ENCODE measurements at places on chromosomes 7 and 10. TPM values are rescaled to one million over a fixed set of nuclear protein-coding genes. Genes with fewer than 3 reads are reported as not detected.

The TAS2R41 gene
- not detected for total RNA-seq

The C10orf62 gene
- total RNA-seq: 0.50 TPM

The ZNF518A gene
- 17.9 TPM for total RNA-seq

GRCh38 chr7:67823345-67823744 is 826.7 kb downstream of the TYW1 start:
- DNase-seq: no peak

The DOCK4 gene
- total RNA-seq: 20.3 TPM

- DNase-seq: no peak
Observed at GRCh38 chr7:16061630-16062029, 359.7 kb downstream of the CRPPA start.

GRCh38 chr10:2202401-2202800 is 465.1 kb upstream of the ADARB2 start:
- DNase-seq: no peak

GRCh38 chr10:60611291-60611747 is 167.0 kb upstream of the CDK1 start:
- DNase-seq: no peak

GRCh38 chr7:41219276-41219675 is 483.6 kb downstream of the INHBA start:
- no peak for DNase-seq

- DNase-seq: no peak
Observed at GRCh38 chr7:156753229-156753560, 112.6 kb downstream of the RNF32 start.

DNA sequence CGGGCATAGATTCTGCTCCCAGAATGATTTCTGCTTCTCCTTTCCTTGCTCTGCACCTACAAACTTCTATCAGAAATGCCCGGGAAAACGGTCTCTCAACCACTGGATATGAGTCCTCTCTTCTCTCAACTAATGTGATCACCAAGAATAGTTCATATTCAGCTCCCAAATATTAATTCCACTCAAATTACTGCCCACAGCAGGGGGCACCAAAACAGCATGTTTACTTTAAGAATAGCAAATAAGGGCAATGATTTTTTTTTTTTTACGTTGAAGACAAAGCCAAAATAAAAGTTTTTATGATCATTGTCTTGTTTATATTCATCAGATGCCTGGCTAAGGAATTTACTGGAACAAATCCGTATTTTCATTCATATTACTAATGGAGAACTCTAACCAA is 94.9 kb upstream of the PRSS1 start:
- no peak for DNase-seq

DNA sequence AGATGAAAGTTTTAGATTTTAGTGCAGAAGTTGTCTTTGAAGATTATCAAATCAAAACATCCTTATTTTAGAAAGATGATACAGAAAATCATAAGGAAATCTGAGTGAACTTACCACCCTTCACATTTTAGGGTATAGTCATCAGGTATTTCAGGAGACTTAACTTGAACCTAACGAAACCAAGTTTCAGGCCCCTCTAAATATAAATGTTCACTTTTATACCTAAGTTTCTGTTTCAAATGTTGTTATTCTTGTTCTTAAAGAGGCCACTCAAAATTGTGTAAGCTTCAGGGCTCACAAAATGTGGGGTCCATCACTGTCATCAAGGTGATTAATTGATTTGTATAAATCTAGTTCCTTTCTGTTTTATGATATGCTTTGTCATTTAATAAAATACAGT is 216.2 kb downstream of the KIAA1217 start:
- no peak for DNase-seq

GRCh38 chr10:72736176-72736827 is 44.4 kb downstream of the MCU start:
- DNase-seq: no peak

- peak; percentile 57 for DNase-seq
Observed at GRCh38 chr7:88344956-88345832, 38.5 kb upstream of the STEAP4 start.

The NKX2-3 gene
- not detected for total RNA-seq

DNA sequence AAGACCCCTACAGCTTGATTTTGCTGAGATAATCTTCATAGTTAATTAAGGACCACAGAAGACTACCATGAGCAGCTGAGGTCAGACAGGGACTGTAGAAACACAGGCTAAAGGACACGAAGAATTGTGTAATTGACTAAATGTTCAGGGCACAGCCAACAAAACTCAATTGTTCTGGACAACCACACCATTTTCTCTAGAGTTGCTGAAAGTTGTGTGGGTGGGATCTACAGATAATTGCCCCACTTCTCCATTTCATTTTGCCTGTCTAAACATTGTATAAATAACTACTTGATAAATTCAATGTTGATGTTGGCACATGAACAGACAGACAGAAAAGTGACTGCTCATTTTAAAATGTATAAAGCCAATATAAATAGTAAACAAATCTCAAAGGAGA is 39.0 kb upstream of the SLC16A12 start:
- DNase-seq: no peak

The SORCS3 gene
- total RNA-seq: not detected

DNA sequence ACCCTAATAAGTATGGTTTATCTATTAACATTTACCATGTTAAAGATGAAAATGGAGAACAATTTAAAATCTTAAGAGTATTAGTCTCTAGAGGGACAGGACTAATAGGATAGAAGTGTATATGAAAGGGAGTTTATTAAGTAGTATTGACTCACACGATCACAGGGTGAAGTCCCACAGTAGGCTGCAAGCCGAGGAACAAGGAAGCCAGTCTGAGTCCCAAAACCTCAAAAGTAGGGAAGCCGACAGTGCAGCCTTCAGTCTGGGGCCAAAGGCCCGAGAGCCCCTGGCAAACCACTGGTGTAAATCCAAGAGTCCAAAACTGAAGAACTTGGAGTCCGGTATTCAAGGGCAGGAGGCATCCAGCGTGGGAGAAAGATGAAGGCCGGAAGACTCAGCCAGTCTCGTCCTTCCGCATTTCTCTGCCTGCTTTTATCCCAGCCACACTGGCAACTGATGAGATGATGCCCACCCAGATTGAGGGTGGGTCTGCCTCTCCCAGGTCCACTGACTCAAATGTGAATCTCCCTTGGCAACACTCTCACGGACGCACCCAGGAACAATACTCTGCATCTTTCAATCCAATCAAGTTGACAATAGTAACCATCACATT is 140.8 kb upstream of the FAM20C start:
- DNase-seq: no peak

DNA sequence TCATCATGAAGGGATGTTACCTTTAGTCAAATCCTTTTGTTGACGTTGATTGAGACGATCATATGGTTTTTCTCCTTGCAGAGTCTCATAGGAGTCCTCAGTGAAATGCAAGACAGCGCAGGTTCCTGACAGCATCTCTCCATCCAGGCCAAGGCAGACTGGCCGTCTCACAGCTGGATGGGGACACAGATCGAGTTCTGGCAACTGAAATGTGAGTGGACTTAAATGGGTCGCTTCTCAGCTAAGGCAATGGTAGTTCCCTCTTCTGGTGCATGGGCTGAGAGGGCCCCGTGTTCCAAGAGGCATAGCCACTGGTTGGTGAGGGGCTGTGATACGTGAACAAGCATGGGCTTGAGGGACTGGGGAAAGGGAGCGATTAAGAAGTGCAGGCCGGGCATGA is 99.3 kb upstream of the CPXM2 start:
- DNase-seq: no peak

DNA sequence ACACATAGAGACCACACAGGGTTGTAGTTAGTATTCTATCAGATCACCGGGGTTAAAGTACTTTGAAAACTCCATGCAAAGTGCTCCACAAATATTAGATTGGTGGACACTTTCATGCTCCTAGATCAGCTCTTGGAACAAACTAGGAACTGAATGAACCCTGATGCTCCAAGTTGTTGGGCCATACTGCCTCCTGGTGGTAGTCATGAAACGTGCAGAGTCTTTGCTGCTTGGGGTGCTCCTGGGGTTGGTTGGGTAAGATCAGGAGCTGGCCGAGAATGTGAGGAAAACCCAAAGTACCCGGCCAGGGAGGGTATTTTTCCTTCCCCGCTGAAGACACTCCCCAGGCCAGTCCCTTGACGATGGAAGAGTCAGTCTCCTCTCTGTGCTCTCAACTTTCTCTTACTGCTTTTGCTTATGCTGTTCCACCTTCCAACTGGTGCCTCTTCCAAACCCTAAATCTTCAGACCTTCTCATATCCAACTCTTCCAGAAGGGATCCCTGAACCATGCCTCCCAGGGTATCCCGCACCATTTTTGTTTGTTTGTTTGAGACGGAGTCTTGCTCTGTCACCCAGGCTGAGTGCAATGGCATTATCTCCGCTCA is 918 bp upstream of the RPEL1 start:
- DNase-seq: peak; percentile 70

The PBLD gene
- total RNA-seq: 6.2 TPM

DNA sequence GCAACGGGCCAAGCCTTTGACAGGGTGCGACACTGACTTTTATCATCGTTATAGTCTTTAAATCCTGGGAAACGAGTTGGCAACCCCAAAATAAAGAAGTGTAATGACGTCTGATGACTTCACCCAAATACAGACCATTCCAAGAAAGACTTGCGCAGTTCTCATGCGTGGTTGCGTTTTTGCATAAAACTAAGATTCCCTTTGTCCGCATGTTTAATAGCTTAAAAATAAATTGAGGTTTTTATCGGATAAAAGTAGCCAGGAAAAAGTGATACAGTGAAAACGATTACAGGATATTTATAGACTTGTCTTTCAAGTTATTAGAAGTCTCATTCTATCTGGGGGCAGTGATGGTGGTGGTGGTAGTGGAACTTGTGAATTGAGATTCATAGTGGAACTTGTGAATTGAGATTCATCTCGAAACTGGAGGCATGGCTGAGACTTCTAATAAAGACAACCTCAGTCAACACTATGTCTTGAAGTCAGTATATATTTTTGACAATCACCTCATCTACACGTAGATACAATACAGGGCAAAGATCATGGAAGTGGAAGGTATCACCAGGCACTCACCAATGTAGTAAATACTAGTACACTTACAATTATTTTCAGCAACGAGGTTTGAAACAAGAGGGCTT is 1.2 kb upstream of the NAMPT start:
- DNase-seq: no peak

GRCh38 chr7:24425664-24426063 is 141.7 kb downstream of the NPY start:
- DNase-seq: no peak

DNA sequence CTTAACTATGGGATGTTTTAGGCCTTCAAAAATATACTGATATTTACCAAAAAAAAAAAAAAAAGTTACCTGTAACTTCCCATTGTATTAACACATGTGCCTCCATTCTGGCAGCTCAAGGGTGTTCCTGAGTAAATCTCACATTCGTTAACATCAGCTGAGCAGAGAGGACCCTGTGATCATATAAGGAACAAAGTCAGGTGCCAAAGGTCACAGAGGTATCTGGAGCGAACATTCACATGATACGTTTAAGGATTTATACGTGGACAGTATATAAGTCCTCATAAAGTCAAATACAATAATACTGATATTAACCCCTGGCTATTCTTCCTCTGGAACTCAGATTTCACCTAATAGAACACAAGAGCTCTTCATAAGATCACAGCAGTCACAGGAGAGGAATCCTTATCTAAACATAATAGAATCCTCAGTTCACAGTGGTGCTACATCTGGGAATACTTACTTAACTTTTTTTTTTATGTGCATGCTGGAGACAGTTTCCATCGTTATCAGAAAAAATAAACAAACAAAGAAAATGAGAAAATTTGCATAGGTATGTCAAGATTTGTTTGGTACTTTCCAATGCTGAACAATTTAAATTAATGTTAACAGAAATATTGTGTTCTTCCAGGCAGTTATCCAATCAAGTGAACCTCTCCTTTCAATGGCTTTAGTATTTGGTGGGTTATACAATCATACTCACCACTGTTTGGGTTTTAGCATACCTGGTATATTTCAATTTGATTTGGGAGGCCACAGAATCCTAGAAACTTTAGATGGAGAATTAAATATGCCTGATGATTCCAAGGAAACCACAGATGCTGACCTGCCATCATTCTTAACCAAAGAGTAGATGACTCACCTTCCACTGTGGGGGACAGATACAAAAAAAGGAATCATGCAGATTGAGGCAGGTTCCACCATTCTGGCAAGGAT is 6.6 kb downstream of the CUBN start:
- no peak for DNase-seq

The ERLIN1 gene
- total RNA-seq: 6.2 TPM

- DNase-seq: no peak
Observed at GRCh38 chr7:9782275-9782674, 1191.4 kb upstream of the PHF14 start.

DNA sequence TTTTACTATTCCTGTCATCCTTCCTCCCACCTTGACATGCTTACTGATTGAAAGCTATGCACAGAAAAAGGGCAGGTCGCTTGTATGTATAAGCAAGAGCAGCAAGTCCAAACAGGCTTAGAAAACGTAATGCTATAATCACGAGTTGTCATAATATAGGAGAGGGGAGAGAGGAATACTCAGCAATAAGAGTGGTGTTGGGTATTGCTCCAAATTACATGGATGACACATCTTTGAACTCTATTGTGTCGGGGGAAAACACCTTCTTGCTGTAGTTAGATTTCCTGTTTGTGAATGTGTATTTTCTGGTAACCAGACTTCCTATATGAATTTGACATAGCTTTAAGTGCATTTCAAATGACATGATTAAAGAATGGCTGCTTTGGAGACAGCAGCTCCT is 7.5 kb downstream of the MET start:
- DNase-seq: no peak

DNA sequence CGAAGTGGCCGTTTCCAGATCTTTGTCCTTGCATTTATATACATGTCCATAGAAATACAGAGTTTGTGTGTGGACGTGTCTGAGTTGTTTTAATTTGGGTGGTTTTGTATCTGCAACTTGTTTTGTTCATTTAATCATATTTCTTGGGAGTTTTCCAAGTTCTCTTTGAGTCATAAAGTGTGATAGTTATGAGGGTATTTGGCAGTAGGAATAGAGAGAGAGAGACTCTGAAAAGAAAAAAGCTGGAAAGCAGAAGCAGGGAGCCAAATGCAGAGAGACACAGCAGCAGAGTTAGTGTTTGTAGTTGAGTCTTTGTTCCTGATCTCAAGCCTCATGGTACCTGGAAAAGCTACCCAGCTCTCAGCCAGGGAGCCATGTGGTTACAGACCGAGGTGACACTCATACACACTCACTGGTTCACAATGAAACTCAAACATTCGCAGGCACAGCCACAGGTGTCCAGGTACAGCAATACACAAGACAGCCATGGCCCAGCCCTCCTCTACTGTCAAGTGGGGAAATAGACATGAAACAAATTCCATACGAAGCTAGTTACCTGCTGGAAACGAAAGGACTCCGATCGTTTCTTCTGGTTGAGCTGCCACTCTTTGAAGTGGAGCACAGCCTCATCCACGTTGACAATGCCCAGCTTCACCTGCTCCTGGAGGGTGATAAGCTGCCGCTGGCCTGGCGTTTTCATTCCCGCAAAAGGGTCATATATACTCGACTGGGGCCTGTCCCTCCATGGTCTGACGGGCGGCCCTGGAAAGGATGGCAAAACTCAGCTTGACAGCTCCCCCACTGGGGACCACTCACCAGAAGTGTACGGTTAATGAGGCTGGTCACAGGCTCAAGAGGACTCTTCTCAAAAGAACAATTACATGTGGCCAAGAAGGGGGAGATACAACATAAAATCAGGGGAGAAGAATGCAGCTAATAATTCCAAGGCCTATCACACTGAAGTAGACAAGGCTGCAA is 33.3 kb upstream of the TM9SF3 start:
- DNase-seq: no peak

The PRKAR2B gene
- total RNA-seq: 18.5 TPM

- no peak for DNase-seq
Observed at GRCh38 chr7:16982640-16983350, 101.0 kb upstream of the AGR3 start.

GRCh38 chr7:37070471-37070870 is 346.2 kb upstream of the AOAH start:
- no peak for DNase-seq

The OR2A12 gene
- not detected for total RNA-seq

The BTBD16 gene
- not detected for total RNA-seq
